ENCODE measurements at places on chromosomes 11 and 22. TPM values are rescaled to one million over a fixed set of nuclear protein-coding genes. Genes with fewer than 3 reads are reported as not detected.

DNA sequence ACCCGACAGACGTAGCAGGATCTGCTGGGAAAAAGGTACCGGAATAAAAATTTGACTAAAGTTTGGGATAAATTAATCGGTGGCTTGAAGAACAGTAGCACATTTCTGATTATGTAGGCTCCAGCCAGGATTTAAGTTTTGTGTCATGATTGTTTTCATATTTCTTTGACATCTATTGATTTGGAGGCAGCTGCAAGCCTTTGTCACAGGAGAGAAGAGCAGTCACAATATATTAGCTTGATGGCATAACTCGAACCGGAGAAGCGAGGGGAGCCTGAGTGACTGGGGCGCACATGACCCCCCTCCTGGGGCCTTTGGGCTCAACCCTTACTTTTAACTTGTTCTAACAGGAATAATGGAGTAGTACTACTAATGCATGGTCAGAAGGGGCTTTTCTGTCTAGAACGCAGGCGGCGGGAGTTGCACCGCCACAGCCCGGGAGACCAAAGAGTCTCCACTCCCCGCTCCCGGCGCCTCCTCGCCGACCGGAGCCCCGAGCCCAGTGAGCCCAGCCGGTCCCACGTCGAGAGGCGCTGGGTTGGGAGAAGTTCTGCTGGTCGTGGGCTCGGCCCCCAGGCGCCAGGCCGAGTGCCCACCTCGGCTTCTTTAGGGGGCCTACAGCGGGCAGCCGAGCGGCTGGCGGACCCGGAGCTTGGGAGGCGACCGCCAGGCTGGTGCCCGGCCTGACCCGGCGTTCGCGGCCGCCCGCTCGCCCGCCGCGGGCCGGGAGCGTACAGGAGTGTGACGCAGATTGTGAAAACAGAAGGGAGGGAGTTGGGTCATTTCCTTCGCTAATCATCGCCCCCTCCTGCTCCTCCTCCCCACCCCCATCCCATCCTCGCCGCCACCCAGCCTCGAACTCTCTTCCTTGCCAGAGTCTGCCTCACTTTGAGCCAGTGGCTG is 15.7 kb upstream of the PAX6 start:
- peak; percentile 54 for DNase-seq
- H3K4me1 ChIP-seq = peaks cover 6% of the 10 kb centered on the region
- no peak overlapping the region for H3K4me3 ChIP-seq
- H3K27me3 ChIP-seq = peaks cover 76% of the 10 kb centered on the region
- H3K27ac ChIP-seq = peak overlapping the region; percentile 62

BCR gene
- 47.4 TPM for total RNA-seq

DNA sequence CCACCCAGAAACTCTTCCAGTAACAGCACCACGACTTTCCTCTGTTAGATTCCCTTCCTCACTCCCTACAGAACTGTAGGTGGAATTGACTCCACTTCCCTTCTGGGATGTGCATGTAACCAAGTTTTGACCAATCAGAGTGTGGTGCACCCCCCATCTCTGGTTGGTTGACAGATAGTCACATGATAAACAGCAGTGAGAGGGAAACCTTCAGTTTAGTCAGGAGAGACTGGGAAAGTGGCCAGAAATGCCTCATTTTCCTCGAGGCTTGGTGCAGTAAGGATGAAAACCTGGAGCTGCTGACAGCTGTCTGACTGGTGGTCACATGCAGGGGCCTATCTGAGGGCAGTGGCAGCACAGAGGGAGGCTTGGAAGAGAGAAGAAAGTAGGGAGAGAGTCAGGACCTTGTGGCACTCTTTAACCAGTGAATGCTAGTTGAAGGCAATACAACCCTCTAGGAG is 67.3 kb upstream of the GRK3 start:
- H3K27ac ChIP-seq = no peak overlapping the region
- no peak overlapping the region for H3K4me3 ChIP-seq
- peaks cover 16% of the 10 kb centered on the region for H3K36me3 ChIP-seq

GRCh38 chr11:87356428-87356827 is 318.7 kb downstream of the TMEM135 start:
- peaks cover 12% of the 10 kb centered on the region for H3K4me1 ChIP-seq
- H3K27me3 ChIP-seq = peaks cover 9% of the 10 kb centered on the region
- H3K36me3 ChIP-seq = no peaks in the 10 kb centered on the region

GRCh38 chr22:32832174-32832573 is 30.7 kb downstream of the TIMP3 start:
- H3K4me3 ChIP-seq = no peak overlapping the region
- no peaks in the 10 kb centered on the region for H3K36me3 ChIP-seq

- no peaks in the 10 kb centered on the region for H3K4me1 ChIP-seq
- no peak overlapping the region for H3K27ac ChIP-seq
These were observed 199.9 kb downstream of the IGLL1 start for GRCh38 chr22:23380230-23380573.

GRCh38 chr11:134596404-134596803 is 184.4 kb upstream of the B3GAT1 start:
- H3K4me1 ChIP-seq = no peaks in the 10 kb centered on the region

- no peak overlapping the region for H3K4me3 ChIP-seq
- DNase-seq = no peak
- peaks cover 17% of the 10 kb centered on the region for H3K36me3 ChIP-seq
- no peak overlapping the region for H3K27ac ChIP-seq
- H3K27me3 ChIP-seq = no peaks in the 10 kb centered on the region
These were observed 170.4 kb downstream of the MAML2 start for GRCh38 chr11:96172604-96173003.

- no peak overlapping the region for H3K27ac ChIP-seq
- no peaks in the 10 kb centered on the region for H3K36me3 ChIP-seq
- DNase-seq = no peak
- no peaks in the 10 kb centered on the region for H3K4me1 ChIP-seq
- H3K27me3 ChIP-seq = no peaks in the 10 kb centered on the region
These were observed 204.4 kb downstream of the ADAMTS15 start for GRCh38 chr11:130652671-130653335.

SAA1 gene
- total RNA-seq = not detected

LDHAL6A gene
- not detected for total RNA-seq

GRCh38 chr11:15863411-15863810 is 492.9 kb downstream of the SOX6 start:
- H3K27ac ChIP-seq = no peak overlapping the region
- H3K36me3 ChIP-seq = no peaks in the 10 kb centered on the region
- no peaks in the 10 kb centered on the region for H3K4me1 ChIP-seq
- no peak overlapping the region for H3K4me3 ChIP-seq
- H3K27me3 ChIP-seq = no peaks in the 10 kb centered on the region

DNA sequence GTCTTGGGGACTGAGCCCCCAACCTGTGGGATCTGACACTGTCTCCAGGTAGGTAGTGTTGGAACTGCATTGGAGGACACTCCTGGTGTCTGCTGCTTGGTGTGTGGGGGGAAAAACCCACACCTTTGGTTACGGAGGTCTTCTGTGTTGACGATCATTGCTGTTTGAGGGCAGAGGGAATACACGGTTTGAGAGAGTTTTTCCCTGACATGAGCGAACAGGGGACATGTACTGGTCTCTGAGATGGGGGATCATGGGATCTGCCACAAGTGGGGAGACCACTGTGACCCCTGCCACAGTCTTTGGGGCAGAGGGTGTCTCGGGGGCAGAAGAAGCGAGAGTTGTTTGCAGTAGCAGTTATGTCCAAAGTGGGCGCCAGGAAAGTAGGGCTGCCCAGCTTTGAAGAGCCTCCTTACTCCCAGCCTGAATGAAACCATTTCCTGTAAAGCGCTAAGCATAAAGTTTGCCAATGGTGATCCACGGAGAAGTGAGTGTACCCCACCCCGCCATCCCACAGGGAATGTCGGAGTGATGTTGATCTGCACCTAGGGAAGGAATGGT is 5.4 kb upstream of the SAA2 start:
- no peak overlapping the region for H3K27ac ChIP-seq
- H3K36me3 ChIP-seq = no peaks in the 10 kb centered on the region
- no peak for DNase-seq
- H3K4me3 ChIP-seq = no peak overlapping the region
- peaks cover 9% of the 10 kb centered on the region for H3K27me3 ChIP-seq

PRAME gene
- total RNA-seq = not detected

DNA sequence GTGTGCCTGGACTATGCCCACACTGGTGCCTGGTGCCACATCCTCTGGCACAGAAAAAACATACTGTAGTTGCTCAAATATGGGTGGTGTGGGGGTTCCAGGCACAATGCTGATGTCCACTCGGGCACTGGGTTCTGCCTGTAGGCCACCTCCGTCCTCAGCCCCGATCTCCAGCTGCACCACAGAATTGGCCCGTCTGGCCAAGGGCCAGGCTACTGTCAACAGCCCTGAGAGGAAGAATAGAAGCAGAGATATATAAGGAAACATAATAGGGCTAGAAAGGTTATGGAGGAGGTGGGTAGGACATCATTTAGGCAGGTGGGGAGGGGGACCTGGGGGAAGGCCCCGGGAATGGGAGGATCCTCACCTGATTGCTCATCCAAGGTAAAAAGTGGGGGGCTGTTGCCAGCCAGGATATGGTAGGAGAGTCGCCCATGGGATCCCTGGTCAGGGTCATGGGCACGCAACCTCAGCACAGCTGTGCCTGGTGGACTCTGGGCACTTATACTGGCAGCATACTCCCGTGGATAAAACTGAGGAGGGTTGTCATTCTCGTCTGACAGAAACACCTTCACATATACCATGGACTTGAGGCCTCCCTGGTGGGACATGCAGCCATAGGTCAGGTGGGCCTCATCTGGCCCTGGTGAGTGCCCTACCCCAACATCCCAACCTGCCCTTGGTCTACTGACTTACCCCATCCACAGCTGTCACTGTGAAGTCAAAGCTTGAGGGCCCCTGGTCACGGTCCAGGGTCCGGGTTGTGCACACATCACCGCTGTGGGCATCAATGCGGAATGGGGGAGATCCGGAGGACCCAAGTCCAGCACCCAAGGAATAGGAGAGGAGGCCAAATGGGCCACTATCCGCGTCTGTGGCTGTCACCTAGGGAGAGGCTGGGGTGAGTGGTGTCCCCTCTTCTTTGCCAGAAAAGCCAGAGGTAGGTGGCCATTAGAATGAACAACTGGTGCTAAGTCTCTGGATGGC is 14.5 kb upstream of the TPP1 start:
- H3K27ac ChIP-seq = no peak overlapping the region
- no peaks in the 10 kb centered on the region for H3K36me3 ChIP-seq
- H3K4me3 ChIP-seq = no peak overlapping the region
- H3K27me3 ChIP-seq = no peaks in the 10 kb centered on the region

GRCh38 chr11:128496692-128497060 is 90.7 kb downstream of the ETS1 start:
- no peaks in the 10 kb centered on the region for H3K27me3 ChIP-seq
- H3K4me1 ChIP-seq = peaks cover 92% of the 10 kb centered on the region
- H3K36me3 ChIP-seq = peaks cover 80% of the 10 kb centered on the region
- H3K4me3 ChIP-seq = peak overlapping the region; percentile 82

OMP gene
- total RNA-seq = not detected

MIOX gene
- total RNA-seq = 0.21 TPM

DNA sequence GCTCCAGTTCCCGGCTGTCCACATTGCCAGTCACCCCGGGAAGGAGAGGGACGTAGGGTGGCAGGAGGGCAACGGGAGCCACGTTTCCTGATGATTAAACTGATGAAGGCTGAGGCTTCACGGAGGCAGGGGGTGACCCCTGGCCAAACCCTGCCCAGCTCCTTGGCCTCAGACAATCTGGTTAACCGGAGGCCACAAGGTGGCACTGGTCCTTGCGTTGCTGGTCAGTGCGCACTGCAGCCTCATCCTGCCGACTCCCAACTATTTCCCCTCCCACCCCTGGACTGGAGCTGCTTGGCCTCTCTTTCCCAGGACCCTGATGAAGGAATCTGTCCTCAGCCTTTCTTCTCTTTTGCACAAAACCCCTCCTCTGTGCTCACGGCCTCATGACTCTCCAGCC is 75.3 kb downstream of the PDE2A start:
- DNase-seq = no peak
- H3K36me3 ChIP-seq = no peaks in the 10 kb centered on the region
- no peak overlapping the region for H3K27ac ChIP-seq
- peaks cover 17% of the 10 kb centered on the region for H3K27me3 ChIP-seq

- H3K4me1 ChIP-seq = no peaks in the 10 kb centered on the region
- no peak overlapping the region for H3K4me3 ChIP-seq
These were observed 157.7 kb downstream of the TTC17 start for GRCh38 chr11:43516316-43516850.

POU2AF1 gene
- 68.9 TPM for total RNA-seq

DNA sequence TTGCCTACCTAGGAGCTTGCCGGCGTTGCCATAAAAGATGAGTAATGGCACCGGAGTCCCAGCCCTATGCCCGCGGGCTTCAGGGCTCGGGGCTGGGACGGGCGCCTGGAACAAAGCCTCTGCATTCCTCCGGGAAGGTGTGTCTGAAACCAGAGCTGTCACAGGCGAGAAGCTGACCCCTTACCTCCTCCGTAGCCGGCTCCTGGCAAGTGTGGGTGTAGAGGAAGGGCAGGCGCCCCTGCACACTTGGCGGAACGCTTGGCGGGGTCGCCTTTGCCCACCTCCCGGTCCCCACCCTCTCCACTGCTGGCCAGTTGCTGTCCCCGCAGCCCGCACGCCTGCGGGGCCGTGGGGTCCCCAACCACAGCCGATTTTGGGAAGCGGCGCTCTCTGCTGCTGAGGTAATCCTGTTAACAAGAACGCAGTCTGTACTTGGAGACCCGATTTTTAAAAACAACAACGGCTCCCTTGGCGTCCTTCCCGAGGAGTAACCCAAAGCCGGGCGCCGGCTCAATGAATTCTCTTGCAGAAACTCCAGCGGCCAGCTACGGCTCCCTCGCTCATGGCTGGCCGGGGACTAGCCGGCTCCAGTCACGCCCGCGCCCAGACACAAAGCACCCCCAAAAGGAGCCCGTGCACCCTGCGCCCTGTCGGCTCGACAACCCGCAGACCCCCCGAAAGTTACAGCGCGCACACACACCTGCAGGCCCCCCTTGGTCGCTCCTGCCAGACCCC is 89.2 kb downstream of the PLEKHA7 start:
- no peak for DNase-seq
- H3K4me1 ChIP-seq = peaks cover 17% of the 10 kb centered on the region
- H3K27ac ChIP-seq = no peak overlapping the region
- H3K27me3 ChIP-seq = peaks cover 46% of the 10 kb centered on the region
- no peaks in the 10 kb centered on the region for H3K36me3 ChIP-seq

- no peak for DNase-seq
- H3K4me1 ChIP-seq = peaks cover 2% of the 10 kb centered on the region
- no peak overlapping the region for H3K27ac ChIP-seq
- no peak overlapping the region for H3K4me3 ChIP-seq
- H3K36me3 ChIP-seq = no peaks in the 10 kb centered on the region
- H3K27me3 ChIP-seq = peaks cover 10% of the 10 kb centered on the region
These were observed 7.6 kb upstream of the SERPINH1 start for GRCh38 chr11:75554258-75555022.

GRCh38 chr11:76241243-76242000 is 35.1 kb upstream of the WNT11 start:
- no peak for DNase-seq
- H3K4me1 ChIP-seq = peaks cover 5% of the 10 kb centered on the region
- H3K4me3 ChIP-seq = no peak overlapping the region
- no peaks in the 10 kb centered on the region for H3K36me3 ChIP-seq

DNA sequence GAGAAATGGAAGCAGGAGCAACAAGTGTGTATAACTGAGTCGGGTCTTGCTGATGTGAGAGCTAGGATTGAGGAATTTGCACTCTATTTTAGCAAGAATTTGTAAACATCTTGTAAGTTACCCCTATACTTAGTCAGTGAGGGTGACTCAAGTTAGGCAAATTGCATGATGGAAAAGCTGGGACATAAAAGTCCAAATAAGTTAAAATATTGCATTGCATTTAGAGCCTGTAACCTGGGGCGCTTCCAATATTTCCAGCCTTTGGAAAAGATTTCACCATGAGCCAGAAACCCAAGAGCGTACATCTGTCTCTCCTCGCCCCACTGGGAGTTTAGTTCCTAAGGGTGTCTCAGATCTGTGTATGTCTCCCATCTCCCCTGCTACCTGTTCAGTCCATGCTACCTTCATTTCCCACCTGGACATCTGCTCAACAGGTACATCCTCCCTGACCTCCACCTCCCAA is 37.0 kb upstream of the ACCSL start:
- no peak overlapping the region for H3K27ac ChIP-seq
- no peaks in the 10 kb centered on the region for H3K4me1 ChIP-seq
- no peak overlapping the region for H3K4me3 ChIP-seq
- H3K27me3 ChIP-seq = peaks cover 9% of the 10 kb centered on the region
- H3K36me3 ChIP-seq = no peaks in the 10 kb centered on the region
- no peak for DNase-seq
